ENCODE measurements at places on chromosomes 2 and 18.

DNA sequence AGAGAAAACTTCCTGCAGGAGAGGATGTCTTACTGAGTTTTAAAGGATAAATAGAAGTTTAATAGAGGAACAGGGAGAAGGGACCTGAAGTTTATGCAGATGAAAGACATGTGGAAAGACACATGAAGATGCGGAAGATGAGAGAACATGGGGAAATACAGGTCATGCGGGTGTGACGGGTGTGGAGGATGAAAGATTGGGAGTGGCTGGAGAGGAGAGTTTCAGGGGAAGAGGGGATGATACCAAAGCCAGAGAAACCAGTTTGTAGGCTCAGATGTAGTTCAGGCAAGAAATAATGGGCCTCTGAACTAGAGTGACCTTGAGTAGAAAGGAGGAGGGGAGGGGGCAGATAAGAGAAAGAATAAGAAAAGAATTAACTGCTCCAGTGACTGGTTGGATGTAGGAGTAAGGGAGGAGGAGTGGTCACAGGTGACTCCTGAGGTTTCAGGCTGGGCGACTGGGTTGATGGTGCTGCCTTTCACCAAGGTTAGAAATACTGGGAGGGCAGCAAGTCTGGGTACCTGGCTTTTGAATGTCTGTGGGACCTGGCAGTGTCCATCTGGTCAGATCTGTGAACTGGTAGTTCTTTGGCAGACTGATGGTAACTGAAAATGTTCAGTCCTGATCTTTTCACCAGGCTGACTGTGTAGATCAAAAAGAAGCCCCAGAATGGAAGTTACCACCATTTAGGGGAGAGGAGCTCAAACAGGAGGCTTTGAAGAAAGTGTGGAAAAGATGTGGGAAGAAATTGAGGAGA, 69.4 kb downstream of the TET3 start:
- no peak for DNase-seq

DNA sequence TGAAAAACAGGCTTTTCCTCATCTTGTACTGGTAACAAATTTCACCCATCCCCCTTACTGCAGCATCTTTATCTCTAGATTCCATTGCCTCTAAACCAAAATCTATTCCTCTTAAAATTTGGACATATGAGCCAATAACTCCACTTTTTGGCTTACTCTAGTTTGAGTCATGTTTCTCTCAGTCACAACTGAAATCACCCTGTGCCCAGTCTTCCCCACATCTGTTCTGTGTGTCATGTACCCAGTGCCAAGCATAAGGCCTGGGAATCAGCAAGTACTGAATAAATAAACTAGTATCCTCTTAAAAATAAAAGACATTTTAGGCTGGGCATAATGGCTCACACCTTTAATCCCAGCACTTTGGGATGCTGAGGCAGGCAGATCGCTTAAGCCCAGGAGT, 20.8 kb upstream of the CHN1 start:
- no peak for DNase-seq

- no peak for DNase-seq
These were observed 219.1 kb upstream of the STK17B start for GRCh38 chr2:196390243-196391148.

DNA sequence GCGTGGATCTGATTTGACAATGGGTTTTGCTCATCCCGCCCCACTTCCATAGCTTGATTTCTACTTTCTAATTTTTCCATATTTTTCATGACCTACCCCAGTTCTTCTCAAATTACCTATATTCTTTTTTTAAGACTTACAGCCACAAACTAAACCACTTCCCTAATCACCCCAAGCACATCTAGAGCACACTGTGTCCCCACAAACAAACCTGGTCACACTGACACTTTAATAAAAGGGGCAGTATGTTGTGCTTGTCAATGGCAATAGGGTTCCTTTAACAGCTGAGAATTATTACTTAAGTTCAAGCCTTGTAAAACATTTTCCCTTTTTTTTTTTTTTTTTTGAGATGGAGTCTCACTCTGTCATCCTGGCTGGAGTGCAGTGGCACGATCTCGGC, 47.1 kb downstream of the MREG start:
- DNase-seq = no peak

DNA sequence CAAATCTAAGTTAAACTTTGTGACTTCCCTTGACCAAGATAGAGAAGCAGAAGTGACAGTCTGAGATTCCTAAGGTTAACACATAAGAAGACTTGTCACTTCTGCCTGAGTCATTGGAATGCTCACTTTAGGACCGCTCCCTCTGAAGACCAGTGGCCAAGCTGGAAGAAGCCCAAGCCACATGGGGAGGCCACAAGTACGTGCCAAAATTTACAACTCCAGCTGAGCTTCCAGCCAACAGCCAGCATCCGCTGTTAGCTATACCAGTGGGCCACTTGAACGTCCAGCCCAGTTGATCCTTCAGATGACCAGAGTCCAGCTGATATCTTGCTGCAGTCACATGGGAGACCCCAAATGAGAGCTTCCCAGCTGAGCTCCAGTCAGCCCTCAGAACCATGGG, 18.1 kb upstream of the ANTXR1 start:
- DNase-seq = no peak

GRCh38 chr2:54228945-54229344, 27.1 kb downstream of the TSPYL6 start:
- no peak for DNase-seq

GRCh38 chr18:25787276-25787675, 303.1 kb downstream of the SS18 start:
- no peak for DNase-seq

DNA sequence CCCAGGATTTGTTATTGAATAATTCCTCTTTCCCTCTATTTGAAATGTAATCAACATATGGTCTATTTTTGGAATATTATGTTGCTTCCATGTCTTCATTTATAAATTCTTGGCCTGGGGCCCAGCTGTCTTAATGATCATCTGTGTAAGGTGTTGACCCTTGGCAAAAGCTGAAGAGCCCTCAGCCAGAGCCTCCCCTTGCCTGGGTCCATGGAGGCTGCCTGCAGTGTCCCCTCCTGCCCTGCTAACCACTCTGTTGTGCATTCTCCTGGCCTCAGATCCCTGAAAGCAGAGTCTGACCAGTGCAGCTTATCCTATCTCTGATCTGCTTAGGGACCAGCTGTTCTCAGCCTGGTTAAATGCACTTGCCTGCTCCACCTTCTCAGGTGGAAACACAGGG, 226.1 kb upstream of the APCDD1 start:
- no peak for DNase-seq

DNA sequence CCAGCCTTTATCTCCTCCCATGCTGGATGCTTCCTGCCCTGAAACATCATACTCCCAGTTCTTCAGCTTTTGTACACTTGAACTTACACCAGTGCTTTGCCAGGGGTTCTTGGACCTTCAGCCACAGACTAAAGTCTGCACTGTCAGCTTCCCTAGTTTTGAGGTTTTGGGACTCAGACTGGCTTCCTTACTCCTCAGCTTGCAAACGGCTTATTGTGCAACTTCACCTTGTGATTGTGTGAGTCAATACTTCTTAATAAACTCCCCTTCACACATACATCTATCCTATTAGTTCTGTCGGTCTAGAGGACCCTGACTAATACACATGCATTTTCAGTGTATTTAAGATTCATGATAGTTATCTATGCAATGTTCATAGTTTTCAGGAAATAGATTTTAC, 35.8 kb upstream of the ZNF804A start:
- no peak for DNase-seq

GRCh38 chr2:158197940-158198339, 96.3 kb downstream of the UPP2 start:
- no peak for DNase-seq

GRCh38 chr18:53566626-53567025, 657.8 kb downstream of the MBD2 start:
- no peak for DNase-seq

DNA sequence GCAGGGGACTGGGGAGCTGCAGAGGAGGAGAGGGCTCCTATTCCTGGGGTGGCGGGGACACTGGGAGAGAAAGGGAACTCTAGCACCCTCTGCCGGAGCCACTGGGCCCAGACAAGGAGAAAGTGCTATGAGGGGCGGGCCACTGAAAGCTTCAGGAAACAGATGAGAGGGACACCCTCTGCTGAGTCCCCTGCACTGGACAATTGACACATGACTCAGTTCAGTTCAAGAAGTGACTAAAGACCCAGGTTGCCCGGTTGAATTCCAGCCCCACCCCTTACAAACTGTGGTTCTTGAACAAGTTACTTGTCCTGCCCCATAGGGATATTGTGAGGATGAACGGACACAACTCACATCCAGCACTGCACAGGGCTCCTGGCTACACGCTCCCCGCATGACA, 5.0 kb downstream of the RUFY4 start:
- no peak for DNase-seq

- no peak for DNase-seq
These were observed 54.3 kb downstream of the MSH2 start for GRCh38 chr2:47457268-47457667.

DNA sequence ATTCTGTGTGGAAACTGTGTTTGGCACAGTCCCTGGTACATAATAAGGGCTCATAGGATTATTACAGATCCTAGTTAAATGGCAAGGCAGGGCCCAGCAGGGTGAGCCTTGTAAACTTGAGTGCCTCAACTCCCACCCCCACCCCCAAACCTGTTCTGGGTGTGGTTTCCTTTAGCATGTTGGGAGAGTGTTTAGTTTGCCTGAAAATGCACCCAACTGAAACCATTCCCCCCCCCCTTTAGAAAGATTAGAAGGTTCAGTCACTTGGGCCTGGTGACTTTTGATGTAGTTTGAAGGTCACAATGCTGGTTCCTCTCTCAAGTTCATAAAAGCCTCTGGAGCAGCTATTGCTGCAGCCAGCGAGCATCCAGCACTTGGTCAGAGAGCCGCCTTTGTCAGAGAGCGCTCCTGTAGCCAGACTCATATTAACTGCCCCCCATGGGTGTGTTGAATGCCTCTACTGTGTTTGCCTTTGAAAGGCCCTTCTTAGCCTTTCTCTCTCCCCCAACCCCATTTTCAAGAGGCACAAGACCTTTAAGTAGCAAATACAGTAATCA, 113.7 kb downstream of the SPTBN1 start:
- DNase-seq = peak; percentile 38

DNA sequence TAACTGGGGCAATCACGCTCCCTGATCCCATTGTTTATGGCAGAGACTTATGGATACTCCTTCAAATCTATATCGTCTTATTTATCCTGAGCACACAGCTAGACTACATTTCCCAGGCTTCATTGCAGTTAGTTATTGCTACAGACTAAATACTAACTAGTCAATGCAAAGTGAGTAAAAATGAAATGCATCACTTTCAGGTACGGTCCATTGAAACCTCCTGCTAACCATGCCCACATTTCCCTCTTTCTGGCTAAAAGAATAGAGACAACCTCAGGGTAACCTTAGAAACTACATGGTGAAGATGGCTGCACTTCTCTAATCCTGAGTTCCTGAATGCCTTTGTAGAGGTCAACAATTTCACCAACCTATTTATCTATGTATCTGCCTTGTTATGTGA, 437.4 kb downstream of the EPHA4 start:
- DNase-seq = no peak

DNA sequence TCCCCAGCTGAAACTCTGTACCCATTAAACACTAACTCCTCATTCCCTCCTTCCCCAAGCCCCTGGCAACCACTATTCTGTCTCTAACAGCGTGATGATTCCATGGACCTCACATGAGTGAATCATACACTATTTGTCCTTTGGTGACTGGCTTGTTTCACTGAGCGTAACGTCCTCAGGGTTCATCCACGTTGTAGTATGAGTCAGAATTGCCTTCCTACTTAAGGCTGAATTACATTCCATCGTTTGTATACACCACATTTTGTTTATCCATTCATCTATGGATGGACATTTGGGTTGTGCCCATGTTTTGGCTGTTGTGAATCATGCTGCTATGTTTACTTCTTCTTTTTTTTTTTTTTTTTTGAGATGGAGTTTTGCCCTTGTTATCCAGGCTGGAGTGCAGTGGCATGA, 19.6 kb upstream of the CABLES1 start:
- DNase-seq = no peak

- no peak for DNase-seq
These were observed 334.7 kb upstream of the CELF4 start for GRCh38 chr18:37900326-37900725.

- DNase-seq = no peak
These were observed 7.0 kb upstream of the STRN start for GRCh38 chr2:36973320-36973719.

DNA sequence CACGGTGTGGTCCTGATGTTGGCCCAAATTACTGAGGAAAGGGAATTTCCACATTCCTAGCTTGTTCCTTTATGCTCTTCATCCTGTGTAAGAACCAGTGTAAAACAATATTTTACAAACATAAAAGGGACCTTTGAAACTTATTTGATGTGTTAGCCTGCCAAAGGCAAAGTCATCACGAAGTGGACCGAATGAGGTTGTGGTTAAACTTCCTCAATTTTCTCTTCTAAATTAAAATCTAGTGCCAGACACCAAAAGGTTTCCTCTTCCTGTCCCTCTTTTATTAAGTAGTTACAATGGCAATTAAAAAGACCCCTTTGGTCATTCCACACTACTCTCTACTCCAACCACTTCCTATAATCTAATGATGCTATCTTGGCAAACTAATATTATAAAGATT, 279.8 kb downstream of the AFF3 start:
- no peak for DNase-seq

DNA sequence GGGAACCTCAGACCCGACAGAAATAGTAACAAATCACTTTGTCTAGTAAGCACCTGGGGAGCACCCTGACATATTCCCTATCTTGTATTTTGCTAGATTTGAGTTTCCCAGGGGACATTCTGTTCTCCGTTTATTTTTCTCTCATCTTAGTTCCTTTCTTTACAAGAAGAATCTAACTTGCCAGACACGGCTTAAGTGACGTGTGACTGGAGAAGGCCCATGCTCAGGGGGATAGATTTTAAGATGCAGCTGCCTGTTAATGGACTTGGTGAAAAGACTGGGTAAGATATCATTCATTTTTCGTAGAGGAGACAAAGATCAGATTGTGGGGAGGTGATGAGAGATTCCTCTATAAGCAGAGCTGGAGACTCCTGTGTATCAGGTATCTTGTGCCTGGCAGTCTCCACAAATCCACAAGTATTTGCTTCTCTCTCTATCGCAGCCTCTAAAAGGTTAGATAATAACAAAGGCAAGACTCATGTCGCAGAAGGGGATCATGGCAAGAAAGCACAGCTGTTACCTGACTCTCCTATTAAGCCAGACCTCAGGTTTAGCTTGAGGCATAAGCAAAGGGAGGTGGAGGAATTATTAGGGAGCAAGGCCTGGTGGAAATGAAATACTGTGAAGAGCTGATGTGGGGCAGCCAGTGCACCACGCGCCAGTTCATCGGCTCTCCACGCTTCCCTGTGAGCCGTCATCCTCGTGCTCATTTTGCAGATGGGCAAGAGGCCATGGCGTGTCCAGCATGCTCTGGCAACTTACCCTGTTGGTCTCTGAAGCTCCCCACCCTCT, 347.2 kb upstream of the TNP1 start:
- DNase-seq = no peak
